ENCODE measurements at places on chromosomes 1 and 21.

DNA sequence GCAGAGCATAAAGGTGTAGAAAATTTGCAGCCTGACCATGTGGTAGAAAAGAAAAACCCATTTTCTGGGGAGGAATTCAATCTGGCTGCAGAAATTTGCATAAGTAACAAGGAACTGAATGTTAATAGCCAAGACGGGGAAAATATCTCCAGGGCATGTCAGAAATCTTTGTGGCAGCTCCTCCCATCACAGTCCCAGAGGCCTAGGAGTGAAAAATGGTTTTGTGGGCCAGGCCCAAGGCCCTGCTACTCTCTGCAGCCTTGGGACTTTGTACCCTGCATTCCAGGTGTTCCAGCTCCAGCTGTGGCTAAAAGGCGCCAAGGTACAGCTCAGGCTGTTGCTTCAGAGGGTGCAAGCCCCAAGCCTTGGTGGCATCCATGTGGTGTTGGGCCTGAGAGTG, 152.9 kb downstream of the PATJ start:
- DNase-seq, result no peak

DNA sequence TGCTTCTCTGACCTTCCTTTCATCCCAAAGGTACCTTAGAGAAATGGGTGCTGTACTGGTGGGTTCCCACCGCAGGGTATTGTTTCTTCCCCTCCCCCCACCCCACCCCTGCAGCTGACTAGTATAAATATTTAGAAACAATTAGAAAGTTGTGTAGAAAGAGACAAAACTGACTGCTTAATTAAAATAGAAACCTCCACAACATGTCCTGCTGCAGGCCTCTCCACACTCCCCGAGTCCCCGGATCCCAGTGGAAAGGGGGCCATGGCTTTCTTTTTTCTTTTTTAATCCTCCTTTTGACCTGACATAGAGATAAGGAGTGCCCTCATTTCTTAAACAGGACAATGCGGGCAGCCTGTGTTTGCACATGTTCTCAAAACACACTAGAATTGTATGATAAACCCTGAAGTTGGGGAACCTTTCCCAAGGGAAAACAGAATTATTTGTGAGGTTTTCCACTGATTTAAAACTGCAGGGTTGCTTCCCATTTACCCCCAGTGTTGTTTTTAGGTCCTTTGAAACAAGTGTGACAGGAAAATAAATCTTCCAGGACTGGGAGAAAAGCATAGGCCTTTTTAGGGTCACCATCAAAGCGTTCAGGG, 1.7 kb downstream of the RHOU start:
- no peak for DNase-seq

GRCh38 chr1:198416296-198416695, 124.2 kb downstream of the ATP6V1G3 start:
- DNase-seq, result no peak

- DNase-seq, result no peak
Observed at GRCh38 chr1:221611656-221612046, 130.2 kb downstream of the DUSP10 start.

DNA sequence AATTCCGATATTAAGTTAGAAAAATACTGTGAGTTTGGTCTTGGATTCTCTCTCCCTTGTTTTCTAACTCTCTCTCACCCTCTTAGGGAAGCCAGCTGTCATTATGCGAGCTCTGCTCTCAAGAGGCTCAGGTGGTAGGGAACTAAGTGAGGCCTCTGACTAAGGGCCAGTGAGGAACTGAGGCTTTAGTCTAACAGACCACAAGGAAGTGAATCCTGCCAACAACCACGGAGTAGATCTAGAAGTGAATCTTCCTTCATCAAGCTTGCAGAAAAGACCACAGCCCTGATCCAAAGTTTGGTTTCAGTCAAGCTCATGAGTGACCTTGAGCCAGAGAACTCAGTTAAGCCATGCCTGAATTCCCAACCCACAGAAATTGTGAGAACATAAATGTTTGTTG, 180.1 kb upstream of the PRMT6 start:
- DNase-seq, result no peak

DNA sequence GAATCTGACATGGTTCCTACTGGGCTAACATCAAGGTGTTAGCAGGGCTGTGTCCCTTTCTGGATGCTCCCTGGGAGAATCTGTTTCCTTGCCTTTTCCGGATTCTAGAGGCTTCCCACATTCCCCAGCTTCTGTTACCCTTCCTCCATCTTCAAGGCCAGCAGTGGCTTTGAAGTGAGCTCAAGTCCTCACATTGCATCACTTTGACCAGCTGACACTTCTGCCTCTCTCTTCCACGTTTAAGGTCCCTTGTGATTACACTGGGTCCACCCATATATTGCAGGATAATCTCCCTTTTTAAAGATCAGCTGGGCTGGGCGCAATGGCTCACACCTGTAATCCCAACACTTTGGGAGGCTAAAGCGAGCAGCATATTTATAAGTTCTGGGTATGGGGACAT, 33.1 kb downstream of the CNST start:
- no peak for DNase-seq

Measured in NCI-H526 treated with DMSO at 0.1 percent for 48 hours (cell line).